ENCODE measurements at places on chromosomes 7 and 10. TPM values are rescaled to one million over a fixed set of nuclear protein-coding genes. Genes with fewer than 3 reads are reported as not detected.

Gene PRPF18
- 18.3 TPM for total RNA-seq

Gene VIM
- 0.08 TPM for total RNA-seq

DNA sequence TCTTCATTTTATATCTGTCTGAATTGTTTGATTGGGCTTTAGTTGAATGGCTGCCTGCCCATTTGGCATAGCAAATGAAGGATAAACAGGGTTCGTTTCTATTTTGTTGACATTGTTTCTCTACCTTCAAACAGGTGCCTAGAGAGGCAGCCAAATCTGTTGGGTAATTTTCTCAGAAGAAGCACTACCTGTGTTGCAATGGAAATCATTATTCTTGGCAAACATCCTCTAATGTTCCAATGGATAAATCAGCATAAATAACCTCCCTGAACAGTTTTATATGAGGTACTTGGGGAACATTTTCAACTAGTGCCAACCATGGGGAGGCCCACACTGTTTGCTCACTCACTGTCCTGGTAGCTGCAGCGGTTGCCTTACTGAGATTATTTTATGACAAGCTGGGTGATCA lies 64.4 kb upstream of the PLPP4 start:
- no peak for DNase-seq

DNA sequence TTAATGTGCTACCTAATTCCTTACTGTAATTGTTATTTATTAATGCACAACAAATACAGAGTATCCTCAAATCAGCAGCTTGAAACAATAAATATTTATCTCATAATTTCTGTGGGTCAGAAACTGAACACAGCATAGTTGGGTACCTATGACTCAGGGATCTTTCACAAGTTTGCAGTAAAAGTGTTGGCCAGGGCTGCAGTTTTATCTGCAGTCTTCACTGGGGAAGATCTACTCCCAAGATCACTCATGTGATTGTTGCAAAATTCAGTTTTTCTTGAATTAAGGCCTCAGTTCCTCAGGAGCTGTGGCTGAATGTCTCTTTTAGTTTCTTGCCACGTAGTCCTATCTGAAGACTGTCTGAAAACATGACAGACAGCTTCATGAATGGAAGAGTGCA lies 237.8 kb downstream of the ZWINT start:
- DNase-seq: no peak

GRCh38 chr10:132589681-132590080 lies 52.1 kb downstream of the INPP5A start:
- DNase-seq: no peak
